Suprapubic skin (tissue), 4 donors: ENCODE measurements at places on chromosomes 16 and 17. TPM values are rescaled to one million over a fixed set of nuclear protein-coding genes. Genes with fewer than 3 reads are reported as not detected.

The KRT24 gene
- total RNA-seq, result not detected

The EXOC3L1 gene
- 2.0 TPM for total RNA-seq

The ZNF629 gene
- 11.5 TPM for total RNA-seq

The ICAM2 gene
- 8.6 TPM for total RNA-seq

The TBC1D28 gene
- total RNA-seq, result not detected

The HS3ST3B1 gene
- total RNA-seq, result 12.2 TPM

The CD300LB gene
- total RNA-seq, result not detected

The MFSD6L gene
- total RNA-seq, result 0.34 TPM
